ENCODE measurements at places on chromosomes 6 and 20. TPM values are rescaled to one million over a fixed set of nuclear protein-coding genes. Genes with fewer than 3 reads are reported as not detected.

The OR2H2 gene
- not detected for polyA plus RNA-seq

The CST7 gene
- polyA plus RNA-seq, result 0.08 TPM

The TMEM14C gene
- polyA plus RNA-seq, result 199 TPM

The MMP24 gene
- 18.1 TPM for polyA plus RNA-seq

The MYLK2 gene
- 0.31 TPM for polyA plus RNA-seq

The DAAM2 gene
- polyA plus RNA-seq, result 0.23 TPM

The PGK2 gene
- not detected for polyA plus RNA-seq

Data from SK-N-SH (cell line).